ENCODE measurements at places on chromosomes 3 and 15.

DNA sequence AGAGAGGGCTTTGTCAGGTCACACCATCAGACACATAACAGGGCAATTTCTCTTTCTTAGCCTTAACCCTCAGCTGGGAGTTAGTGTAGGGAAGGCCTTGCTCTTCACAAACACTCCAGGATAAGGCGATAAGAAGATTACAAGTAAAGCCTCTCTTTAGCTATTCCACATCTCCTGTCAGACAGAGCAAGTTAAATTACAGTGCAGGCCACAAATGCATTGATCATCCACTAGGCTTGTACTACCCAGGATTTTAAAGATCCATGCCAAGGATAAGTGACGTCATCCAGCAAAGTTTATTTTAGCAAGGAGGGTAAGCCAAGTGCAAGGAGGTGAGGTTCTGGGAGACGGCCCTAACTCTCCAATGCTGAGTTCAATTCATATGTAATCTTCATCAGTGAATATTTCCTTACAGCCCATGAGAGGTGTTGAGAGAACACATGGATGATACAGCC, 890.6 kb upstream of the NR2F2 start:
- DNase-seq: no peak

- DNase-seq: no peak
These were observed 627.9 kb downstream of the ZBBX start for GRCh38 chr3:166752214-166752613.

DNA sequence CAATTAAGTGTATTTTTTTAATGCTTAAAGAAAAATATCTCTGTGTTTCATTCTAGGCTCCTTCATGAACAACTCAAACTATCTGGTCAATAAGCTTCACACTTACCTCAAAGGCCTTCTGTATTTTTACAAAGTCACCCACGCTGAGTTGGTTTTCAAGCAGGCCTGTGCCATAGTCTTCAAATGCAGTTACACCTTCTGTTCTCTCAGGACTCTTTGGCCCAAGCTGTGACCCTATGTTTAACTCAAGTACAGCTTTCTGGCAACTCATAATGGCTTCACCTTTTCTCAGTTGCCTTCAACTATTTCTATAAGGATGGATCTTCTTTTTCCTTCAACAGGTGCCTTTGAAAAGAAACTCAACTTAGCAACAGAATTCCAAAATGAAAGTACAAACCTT, 587 bp downstream of the WDR49 start:
- DNase-seq: no peak

DNA sequence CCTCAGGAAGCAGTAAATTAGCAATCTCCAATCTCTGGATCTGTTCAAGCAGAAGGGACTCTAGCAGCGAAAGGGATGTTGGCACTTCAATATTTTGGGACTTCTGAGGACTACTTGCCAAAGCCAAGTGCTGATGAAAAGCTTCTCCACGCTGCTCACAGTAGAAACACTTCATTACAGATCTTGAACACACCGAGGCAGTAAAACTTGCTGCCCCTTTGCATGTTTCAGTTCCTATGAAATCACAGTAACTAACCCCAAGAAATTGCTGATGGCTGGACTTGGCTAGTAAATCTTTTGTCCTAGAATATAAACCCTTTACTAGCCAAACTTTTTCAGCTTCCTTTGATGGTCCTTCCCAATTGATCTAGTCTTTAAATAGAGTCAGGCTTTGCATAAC, 750.5 kb upstream of the GRM7 start:
- no peak for DNase-seq

- no peak for DNase-seq
These were observed 257.2 kb upstream of the SOX2 start for GRCh38 chr3:181454451-181455027.

DNA sequence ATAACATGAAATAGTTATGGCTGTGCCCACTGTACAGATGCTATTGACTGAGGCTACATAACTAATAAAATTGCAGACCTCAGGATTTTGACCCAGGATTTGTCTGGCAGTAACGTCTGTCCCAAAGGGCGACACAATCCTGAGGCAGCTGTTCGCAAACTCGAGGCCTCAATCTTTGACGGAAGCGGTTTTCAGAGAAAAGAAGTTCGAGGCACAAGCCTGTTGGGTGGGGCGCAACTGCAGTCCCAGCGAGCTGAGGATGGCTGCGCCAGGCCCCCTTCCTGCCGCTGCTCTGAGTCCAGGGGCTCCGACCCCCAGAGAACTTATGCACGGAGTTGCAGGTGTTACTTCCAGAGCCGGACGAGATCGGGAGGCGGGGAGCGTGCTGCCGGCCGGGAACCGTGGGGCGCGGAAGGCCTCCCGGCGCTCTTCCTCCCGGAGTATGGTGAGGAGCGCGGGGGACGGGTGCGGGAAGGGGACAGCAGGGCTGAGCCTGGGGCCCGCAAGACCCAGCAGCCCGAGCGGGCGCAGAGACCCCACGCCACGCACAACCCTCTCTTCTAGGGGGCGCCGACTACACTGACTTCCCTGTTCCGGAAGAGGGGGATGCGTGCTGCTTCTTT, at the start of gene PARP15:
TSS of gene PARP15 (plus strand) at position 242 of the 623 bp plus-strand sequence. CDS start at position 260, 18 bp downstream.
- DNase-seq: no peak

- DNase-seq: no peak
These were observed 435 bp downstream of the RAB27A start for GRCh38 chr15:55289011-55289745.

DNA sequence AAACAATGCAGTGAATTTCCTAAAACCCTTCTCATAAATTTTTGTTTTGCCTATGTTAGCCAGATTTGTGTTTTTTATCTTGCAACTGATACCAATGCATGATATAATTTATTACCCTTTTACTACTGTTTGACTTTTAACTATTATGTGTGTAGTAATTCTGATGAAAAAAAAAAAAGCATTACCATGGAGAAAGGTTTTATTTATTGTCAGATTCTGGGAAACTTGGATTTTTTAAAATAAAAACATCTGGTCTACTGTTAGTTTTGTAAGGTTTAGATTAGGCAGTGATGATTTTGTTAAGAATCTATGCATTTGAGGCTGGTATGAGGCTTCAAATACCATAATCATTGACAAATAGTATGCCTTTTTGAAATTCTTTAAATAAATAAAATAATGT, 470.4 kb upstream of the ROBO1 start:
- DNase-seq: no peak

GRCh38 chr15:83206526-83207008, 1.1 kb downstream of the HDGFL3 start:
- peak; percentile 2 for DNase-seq

- no peak for DNase-seq
These were observed 52.0 kb upstream of the LRIG1 start for GRCh38 chr3:66552846-66553245.

DNA sequence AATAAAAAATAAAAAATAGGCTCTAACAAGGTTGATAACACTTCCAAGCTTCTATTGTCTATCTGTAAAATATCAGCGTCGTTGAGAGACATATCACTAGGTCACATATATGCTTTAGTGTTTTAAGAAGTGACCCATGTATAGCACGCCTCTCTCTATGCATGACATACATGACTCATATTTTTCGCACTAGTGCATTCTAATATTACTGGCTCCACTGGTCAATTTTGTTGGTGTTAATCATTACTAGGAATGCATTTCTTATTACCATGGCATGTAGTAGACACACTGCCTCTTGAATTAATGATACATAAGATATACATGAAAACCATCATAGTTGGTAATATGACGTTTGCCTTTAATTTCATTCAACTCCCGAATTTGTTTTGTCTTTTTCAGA, 203.1 kb downstream of the CHL1 start:
- DNase-seq: no peak

- DNase-seq: no peak
These were observed 10.1 kb upstream of the GPR171 start for GRCh38 chr3:151213151-151213550.

GRCh38 chr3:78999139-78999538, 768.7 kb downstream of the ROBO1 start:
- no peak for DNase-seq

GRCh38 chr3:167502401-167502800, 28.6 kb upstream of the SERPINI2 start:
- no peak for DNase-seq

DNA sequence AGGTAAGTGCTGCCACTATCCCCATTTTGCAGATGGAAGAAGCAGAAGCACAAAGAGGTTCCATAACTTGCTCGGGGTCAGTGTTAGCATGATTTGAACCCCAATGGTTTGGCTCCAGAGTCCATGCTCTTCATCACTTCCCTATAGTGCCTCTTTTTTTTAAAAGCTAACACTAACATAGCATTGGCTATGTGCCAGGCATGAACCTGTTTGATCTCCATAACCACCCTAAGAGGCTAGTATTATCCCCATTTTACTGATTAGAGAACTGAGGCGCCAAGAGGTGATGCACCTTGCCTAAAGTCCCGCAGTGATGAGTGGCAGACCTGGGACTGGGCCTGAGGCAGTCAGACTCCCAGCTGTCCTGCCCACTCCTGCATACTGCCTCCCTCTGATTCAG, 7.3 kb downstream of the LINGO1 start:
- no peak for DNase-seq

DNA sequence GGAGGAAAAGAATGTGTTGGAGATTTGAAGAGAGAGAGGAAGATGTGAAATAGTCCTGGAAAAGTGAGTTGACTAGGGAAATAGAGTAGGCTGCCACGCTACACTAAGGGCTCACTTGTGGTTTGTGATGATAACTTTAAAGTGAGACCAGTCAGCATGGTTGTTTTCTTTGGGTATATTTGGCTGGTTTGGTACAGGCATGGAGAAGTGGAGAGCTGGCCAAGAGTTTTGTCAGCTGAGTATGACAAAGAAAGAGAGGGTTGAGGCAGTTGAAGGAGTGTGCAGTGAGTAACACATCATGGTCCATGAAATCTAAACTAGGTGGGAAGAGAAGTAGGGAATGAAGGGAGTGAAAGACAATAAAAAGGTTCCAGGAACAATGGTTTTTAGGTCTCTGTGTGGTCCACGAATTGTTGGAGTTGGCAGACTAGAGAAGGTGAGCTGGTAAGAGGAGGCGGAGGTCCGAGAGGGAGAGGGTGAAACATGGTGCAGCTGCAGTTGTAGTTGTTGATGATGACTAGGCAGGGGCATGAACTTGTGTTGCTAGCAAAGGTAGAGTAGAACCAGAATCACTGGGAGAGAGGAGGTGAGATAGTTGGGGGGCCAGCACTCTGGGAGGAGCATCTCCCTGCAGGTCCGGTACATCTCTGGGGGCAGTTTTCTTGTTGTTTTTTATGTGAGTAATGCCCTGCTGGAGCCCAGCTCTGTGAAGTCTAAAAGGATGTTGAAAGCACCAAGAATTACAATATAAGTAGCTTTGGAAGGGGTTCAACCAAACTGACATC, 21.0 kb downstream of the ZNF80 start:
- no peak for DNase-seq

- DNase-seq: no peak
These were observed 514.4 kb upstream of the ZNF385D start for GRCh38 chr3:22265403-22265802.

GRCh38 chr3:183259087-183259486, 6.0 kb downstream of the B3GNT5 start:
- DNase-seq: no peak

- no peak for DNase-seq
These were observed 120.0 kb upstream of the C15orf61 start for GRCh38 chr15:67400890-67401289.

DNA sequence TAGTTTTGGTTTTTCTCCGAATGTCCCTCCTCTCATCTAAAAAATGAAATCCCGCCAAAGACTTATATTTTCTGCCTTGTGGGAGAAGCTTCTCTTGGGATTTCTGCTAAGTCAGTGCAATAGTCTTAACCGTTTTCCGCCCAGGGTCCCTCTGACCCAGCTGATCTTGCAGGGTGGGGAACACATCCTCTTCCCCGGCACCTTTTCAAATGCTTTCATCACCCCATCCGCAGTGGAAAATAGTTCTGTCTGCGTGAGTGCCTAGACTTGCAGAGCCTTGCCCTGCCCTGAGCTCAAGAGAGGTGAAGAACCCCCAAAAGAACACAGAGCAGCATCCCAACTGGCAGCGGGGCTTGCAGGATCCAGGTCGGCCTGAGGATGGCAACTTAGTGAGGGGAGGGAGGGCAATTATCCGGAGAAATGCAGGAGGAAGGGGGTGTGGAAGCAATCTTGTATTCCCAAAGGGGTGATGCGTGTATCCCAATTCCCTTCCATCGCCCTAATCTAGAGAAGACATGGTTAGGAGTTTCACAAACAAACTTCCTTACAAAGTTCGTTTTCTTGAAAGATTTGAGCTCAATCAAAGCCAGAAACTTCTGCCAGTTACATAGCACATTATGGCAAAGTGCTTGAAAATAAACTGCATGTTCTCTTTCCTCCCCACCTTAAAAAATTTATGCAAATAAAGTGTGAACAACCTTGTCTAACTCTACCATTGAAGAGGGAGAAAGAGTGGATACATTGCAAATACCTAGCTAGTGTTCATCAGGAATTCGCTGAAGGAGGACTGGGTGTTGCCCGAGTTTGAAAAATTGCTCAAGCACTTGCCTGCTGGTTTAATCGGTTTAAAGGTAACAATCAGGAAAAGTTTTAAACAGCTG, 79.9 kb downstream of the NR2F2 start:
- no peak for DNase-seq

- DNase-seq: no peak
These were observed 25.8 kb upstream of the PTPN23 start for GRCh38 chr3:47355010-47355409.

DNA sequence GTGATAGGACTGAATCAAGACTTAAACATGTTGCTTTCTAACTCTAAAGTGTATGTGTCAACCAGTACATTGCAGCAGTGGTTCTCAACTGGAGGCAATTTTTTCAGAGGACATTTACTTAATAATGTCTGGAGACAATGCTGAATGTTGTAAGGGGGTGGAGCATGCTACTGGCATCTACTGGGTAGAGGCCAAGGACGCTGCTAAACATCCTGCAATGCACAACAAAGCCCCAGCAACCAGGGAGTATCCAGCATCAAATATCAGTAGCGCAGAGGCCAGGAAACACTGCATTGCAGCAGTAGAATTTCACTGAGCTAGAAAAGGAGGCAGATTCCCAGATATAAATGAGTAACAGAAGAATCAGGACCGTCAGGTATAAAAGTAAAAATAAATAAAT, 79.8 kb upstream of the GRM7 start:
- DNase-seq: no peak

DNA sequence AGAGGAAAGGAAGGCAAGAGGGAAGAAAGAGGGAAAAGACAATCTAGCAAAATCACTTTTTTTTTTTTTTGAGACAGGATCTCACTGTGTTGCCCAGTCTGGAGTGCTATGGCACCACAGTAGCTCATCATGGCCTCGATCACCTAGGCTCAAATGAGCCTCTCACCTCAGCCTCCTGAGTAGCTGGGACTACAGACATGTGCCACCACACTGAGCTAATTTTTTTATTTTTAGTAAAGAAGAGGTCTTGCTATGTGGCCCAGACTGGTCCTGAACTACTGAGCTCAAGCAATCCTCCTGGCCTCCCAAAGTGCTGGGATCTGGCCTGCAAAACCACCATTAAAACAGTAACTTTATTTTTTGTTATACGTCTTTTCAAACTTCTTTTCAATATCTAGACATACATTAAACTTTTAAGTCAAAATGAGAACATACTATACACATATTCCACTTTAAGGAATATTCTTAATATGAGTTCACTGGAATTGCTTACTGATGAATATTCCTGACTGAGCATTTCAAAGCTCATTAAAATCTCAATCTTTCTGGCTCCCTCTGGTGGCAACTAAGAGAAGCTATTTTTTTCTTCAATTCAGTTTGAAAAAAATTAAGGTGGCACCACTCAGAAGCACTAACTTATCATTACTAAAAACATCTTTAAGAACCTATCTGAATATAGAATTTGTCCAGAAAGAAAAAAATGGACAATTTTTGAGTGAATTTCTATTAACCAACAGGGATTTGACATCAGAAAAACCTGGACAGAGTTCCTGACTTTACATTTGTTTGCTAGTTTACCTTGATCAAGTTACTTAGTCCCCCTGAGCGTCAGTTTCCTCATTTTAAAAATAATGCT, 40.9 kb downstream of the UACA start:
- peak; percentile 13 for DNase-seq

- no peak for DNase-seq
These were observed 181.7 kb downstream of the BBX start for GRCh38 chr3:107704477-107704876.

Measured in NCI-H1436 (cell line).